ENCODE measurements at places on chromosomes 4 and X. TPM values are rescaled to one million over a fixed set of nuclear protein-coding genes. Genes with fewer than 3 reads are reported as not detected.

Gene NDST4
- not detected for total RNA-seq

Gene SHROOM4
- total RNA-seq = 0.17 TPM

Gene PSMD10
- total RNA-seq = 19.3 TPM

Gene SPANXA1
- total RNA-seq = not detected

Gene CT83
- total RNA-seq = not detected

Gene RAB40A
- not detected for total RNA-seq

Gene ITGB1BP2
- total RNA-seq = 1.4 TPM

Gene ETDA
- total RNA-seq = not detected

Gene ARMCX1
- 0.64 TPM for total RNA-seq

Gene IGFBP7
- total RNA-seq = 0.91 TPM

Gene NXF2B
- not detected for total RNA-seq

Gene NSUN7
- 0.59 TPM for total RNA-seq

Gene FGFR3
- 0.25 TPM for total RNA-seq

Gene RAB40AL
- not detected for total RNA-seq

Gene ADH1A
- not detected for total RNA-seq

Gene PGRMC1
- total RNA-seq = 17.9 TPM

Gene RAP2C
- total RNA-seq = 45.5 TPM

Gene LNX1
- not detected for total RNA-seq

Gene PSAPL1
- total RNA-seq = not detected

Gene FAM184B
- not detected for total RNA-seq

Gene STBD1
- total RNA-seq = 0.47 TPM

Gene HSFX4
- not detected for total RNA-seq

Gene SHROOM3
- total RNA-seq = not detected

Gene MAGEA4
- total RNA-seq = not detected

Gene ZIC3
- not detected for total RNA-seq

Gene LGI2
- not detected for total RNA-seq

Gene C4orf33
- 18.8 TPM for total RNA-seq

Gene ANXA10
- total RNA-seq = not detected

Gene CXorf51A
- not detected for total RNA-seq

Gene ABCG2
- total RNA-seq = 0.54 TPM

Gene CPLX1
- 0.62 TPM for total RNA-seq

Gene MAGEC3
- total RNA-seq = not detected

Gene AKAP14
- total RNA-seq = not detected

Gene NHS
- 0.05 TPM for total RNA-seq

Gene ZFP92
- 0.22 TPM for total RNA-seq

Gene CDKL5
- total RNA-seq = 2.9 TPM

Gene FAM47A
- total RNA-seq = not detected

Gene FHDC1
- 0.20 TPM for total RNA-seq

Gene UTP3
- total RNA-seq = 17.5 TPM

Gene C4orf36
- total RNA-seq = not detected

Gene PRSS48
- total RNA-seq = not detected

Gene PHOX2B
- not detected for total RNA-seq

Gene GALNT7
- total RNA-seq = 13.8 TPM

Gene MEPE
- not detected for total RNA-seq

Gene CNKSR2
- 14.7 TPM for total RNA-seq

Gene STATH
- not detected for total RNA-seq

Gene TAPT1
- total RNA-seq = 86.8 TPM

Gene YY2
- 0.67 TPM for total RNA-seq

Gene LRCH2
- not detected for total RNA-seq

Gene EPHA5
- not detected for total RNA-seq

Gene PCSK1N
- total RNA-seq = 2.6 TPM

Gene PROM1
- 2.9 TPM for total RNA-seq

Gene RIPPLY1
- not detected for total RNA-seq

Gene SCRG1
- not detected for total RNA-seq

Gene HHIP
- total RNA-seq = not detected
